ENCODE measurements at places on chromosomes 6 and 20.
A peak's percentile ranks its signal among the peaks of the same experiment; 100 is the strongest.

DNA sequence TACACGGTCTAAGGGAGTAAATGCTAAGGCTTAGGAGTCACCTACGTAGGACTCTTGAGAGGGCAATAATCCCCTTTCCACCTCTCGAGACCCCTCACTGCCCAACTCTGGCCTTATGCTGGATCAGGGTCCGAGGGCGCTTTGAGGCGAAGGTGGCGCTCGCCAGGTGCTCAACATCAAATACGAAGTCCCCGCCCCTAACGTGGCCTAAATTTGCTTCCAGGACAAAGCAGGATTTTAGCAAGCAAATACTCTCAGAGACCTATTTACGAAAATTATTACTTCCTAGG, 406 bp upstream of the TRIM26 start:
- no peak for DNase-seq

DNA sequence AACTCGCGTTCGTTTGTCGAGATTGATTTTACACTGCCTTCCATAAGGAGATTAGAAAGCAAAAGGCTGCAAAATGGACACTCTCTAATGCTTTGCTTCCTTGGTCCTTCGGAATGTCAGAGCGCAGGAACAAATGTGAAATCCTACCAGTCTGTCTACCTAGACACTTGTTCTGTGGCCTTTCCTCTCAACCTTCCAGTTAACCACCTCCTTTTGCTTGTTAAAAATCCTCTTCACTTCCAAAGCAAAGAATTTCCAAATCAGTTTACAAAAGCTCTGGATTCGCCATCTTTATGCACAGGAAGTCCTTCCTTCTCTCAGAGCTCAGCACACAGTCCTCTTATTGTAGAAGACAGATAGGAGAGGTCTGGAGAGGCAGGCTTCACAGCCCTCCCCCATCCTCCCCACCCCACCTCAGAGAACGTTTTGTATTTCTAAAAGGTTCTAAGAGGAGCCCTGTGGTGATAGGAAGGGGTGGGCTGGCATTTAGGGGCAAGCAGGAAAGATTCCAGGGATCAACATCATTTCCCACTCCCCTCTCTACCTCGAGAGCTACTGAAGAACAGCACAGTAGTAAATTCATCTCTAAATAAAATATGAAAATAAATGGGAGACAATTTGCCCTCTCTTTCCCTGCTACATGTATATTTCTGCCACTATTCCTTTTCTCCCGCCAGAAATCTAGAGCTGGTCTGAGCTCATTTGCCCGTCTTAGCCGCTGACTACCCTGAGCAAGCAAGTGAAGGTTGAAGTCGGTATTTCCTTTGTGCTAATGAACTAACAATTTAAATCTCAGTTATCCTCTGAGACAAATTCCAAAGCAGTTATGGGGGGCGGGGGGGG, 18.9 kb downstream of the TFAP2A start:
- no peak for DNase-seq

DNA sequence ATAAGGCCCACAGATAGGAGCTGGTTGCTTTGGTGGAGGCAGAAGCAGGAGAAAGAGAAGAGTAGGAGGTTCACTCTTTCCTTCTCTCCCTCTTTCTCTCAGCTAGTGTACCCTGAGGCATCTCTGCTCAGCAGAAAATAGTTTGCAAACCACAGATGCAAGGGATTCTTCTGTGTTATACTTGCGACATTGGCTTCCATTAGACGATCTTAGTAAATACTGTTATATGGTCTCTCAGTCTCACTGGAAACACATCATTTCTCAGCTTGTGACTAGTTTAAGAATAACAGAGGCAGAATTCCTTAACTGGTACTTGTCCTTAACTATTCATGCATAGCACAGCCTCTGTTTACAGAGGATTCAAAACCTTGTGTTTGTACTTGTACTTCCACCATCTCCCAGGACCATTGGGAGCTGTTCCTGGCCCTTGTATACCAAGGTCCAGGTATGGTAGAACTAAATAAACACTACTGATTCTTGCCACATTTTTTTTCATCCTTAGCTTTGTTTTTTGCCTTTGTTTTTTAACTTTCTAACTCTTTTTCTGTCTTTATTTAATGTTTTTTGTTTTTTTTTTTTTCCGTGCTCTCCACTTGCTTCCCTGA, 218.2 kb downstream of the OTOR start:
- no peak for DNase-seq

- DNase-seq = no peak
Measured at GRCh38 chr20:21936261-21936660, 230.8 kb downstream of the PAX1 start.

DNA sequence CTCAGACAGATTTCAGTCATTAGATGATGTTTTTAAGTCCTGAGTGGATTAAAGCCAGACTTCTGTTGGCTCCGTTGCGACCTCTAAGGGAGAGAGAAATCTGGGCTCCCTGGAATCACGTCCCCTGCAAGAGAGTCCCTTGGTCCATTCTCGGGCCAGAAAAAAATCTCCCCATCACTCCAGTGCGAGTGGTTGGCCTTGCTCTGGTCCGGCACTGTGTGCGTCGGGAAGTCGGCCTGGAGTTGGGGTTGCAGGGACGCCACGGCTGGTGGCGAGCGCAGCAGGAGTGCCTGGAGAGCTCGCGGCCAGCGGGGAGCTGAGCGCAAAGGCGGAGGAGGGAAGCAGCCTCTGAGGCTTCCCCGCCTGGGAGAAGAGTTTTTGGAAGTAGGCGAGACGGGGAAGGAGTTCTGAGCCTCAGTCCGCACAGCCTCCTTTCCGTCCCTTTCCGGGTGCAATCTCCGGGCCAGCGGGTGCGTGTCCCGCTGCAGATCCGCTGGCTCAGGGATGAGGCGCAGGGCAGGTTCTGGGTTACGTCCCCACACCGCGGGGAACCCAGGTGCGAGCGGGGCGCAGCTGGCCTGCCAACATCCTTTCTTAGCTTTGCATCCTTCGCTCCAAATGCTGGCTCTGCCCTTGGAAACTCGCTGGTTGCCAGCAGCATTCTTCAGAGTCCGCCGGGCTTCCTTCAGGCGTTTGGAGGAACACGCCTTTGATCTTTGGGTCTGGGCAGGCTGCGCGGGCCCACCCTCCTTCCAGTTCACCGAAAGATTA, 6.8 kb downstream of the TCF21 start:
- peak; percentile 40 for DNase-seq

DNA sequence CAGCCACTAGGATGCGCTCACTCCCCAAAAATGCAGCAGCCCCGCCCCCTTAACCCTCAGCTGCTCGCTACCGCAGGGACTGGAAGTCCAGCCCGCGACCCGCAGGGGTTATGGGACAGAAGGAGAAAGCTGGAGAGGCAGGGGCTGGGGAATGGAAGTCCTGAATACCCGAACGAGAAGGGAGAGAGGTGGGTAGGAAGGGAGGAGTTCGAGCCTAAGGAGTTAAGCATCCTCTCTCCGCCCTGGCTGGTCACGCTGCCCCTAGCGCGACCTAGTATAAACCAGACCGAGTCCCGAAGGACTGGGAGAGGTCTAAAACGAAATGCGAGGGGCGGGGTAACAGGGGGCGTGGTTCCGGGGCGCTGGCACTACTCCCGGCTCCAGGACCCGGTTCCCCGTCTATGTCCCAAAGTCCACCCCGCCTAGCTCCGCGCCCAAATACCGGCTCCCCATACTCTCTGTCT, 448 bp upstream of the DDAH2 start:
- DNase-seq = peak; percentile 94

DNA sequence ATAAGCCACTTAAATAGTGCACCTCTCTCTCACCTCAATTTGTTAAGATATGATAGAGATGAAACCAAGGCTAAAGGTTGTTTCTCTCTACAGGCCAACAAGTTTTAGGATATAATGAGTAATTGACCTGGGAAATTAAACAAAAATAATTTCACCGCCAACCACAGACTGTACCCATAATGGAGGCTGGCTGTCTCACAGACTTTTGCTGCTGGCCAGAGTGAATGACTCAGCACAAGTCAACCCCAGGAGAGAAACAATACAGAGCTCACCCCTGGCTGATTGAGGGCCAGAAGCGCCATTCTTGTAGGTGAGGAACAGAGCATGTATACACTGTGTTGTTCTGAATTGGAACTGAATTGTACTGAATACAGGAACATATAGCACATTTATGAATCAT, 99.9 kb downstream of the CAP2 start:
- no peak for DNase-seq

Measured in psoas muscle (tissue), 8 donors.